ENCODE measurements at places on chromosomes 1 and 21.

DNA sequence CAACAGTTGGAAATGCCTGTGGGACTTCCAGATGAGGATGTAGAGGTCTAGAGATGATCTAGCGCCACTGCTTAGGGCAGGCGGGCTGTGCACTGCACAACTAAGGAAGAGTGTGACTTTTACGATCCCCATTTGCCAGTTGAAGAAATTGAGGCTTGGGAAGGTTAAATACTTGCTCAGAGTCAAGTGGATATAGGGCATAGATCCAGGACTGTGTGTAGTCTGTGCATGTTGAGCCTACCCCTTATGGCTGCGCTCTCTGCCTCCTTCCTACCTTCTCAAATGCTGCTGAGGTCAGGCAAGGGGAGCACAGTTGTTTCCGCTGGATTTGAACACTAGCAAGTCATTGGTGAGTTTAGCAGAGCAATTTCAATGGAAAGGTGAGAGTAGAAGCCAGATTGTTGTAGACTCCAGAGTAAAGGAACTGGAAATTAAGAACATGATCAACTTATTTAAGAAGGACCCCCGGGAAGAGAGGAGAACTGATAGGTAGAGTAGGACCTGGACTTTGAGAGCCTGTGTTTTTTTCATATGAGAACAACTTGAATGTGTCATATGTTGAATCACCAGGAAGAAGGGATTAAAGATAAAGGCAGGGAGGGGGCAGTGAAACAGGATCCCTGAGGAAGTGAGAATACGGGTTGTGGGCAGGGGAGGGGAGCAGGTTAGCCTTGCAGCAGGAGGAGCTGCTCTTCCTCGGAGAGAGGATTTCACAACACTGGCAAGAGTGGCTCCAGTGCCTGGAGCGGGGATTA, 2.7 kb downstream of the CAPN2 start:
- no peak for DNase-seq

DNA sequence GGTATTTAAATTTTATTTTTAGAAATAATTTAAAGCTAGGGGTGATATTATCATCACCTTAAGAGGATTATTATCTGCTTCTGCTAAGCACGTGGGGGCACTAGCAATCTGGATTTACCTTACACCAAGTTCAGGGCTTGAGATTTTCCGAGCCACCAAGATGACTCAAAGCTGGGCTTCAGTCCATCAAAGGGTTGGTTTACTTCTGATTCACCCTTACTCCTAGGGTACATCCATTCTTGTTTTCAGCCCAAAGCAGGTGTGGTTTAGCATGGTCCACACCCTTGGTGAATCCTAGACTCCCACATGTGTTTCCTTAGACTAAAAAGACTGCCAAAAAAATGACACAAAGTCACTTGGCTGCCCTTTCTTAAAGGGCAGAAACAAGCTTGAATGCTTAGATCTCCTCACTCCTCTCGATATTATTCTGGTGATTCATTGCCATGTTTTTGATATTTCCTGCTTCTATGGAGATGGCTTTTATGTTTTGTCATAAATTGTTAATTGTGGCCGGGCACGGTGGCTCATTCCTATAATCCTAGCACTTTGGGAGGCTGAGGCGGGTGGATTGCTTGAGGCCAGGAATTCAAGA, 9.8 kb upstream of the PRSS38 start:
- no peak for DNase-seq

DNA sequence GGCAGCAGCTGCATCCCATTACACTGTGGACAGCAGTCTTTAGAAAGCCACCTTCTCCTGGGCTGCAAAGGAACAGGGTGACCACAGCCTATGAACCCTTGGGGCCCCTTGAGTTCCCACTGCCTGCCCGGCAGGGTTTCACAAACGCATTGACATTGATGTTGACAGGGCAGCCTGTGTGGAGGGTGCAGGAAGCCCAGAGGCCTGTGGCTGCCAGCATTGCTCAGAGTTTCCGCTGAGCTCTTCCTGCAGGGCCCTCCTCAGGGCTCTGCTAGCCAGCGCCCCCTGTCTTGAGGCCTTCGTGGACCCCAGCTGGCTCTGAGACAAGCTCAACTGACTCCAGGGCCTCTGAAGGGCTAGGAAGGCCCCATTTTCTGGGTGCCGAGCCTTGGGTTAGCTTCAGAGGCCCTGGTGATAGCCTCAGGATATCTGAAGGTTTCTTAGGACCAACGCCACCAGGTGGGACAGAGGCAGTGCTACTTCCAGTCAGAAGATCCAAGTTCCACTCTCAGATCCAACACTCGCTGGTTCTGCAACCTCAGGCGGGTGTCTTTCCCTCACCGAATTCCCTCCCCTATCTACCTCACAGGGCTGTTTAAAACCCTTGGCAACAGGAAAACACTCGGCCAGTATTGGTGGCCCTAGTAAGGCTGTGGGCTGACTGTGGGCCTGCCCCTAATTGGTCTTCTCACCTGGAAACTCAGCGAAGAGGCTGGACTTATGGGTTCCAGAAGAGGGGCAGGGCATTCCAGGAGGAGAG, 27.2 kb upstream of the EPS8L3 start:
- DNase-seq, result peak; percentile 75

DNA sequence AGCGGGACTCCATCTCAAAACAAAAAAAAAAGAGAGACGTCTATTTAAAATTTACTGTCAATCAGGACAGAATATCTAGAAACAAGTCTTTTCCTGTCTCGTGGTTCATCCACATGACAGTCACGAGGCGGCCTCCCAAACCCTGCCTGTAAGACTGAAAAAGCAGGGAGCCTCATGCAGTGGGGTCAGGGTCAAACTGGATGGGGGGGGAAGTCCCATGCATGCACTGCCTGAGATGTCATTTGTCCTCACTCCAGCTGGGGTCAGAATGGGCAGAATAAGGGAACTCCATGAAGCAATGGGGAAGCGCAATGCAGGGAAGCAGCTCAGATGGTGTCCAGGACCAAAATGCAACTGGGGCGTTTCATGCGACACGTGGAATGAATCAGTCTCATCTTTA, 85.5 kb downstream of the PIK3CD start:
- DNase-seq, result no peak

- no peak for DNase-seq
These were observed 119.1 kb downstream of the PTPRU start for GRCh38 chr1:29355375-29355774.

DNA sequence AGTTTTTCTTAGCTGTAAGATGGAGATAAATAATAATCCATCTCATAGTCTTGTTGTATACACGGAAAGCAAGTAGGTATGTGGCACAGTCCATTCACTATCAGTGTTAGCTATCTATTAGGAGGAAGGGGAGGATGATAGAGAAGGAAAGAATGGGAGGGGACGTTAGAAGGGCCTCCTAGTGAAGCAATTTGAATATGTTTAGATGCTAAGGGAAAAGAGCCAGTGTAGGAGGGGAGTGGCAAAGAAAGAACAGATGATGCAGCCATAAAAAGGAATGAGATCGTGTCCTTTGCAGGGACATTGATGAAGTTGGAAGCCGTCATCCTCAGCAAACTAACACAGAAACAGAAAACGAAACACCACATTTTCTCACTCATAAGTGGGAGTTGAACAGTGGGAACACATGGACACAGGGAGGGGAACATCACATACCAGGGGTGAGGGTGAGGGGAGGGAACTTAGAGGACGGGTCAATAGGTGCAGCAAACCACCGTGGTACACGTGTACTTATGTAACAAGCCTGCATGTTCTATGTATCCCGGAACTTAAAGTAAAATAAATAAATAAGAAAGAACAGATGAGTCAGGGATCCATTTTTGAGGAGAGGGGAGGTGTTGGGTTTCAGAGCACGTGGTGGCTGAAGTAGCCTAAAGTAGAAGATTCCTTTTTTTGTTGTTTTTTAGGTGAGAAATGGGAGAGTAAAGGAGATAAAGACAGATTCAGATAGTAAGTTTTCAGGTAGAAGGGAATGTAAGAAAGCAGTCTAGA, 124.1 kb downstream of the POU2F1 start:
- DNase-seq, result no peak

DNA sequence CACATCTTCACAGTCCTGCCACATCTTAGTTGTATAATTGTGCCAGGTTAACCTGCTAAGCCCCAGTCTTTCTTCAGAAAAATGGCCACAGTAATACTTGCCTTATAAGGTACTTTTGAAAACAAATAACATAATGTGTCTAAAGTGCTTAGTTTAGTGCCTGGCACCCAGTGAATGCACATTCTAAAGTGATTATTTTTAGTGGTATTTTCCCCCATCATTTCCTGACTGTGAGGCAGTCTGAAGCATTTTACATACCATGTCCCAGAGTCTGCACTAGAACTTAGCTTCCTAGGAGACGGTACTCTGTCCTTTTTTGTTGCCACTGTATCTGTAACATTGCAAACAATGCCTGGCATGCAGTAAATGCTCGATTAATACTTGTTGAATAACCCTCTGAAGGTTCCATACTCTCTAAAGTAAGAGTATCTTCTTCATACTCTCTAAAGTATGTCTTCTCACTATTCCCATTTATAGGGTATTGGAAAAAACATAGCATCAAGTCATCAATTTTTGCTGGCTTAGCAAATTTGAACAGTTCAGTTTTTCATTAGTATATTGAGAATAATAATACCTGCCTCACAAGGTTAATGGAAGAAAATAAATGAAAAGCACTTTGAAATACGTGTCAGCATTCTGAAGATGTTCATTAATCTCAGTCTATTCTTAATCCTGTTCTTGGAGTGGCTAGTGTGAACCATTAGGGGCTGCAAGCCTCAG, 43.7 kb downstream of the FMO3 start:
- DNase-seq, result no peak

GRCh38 chr1:18229625-18230024, 122.0 kb downstream of the IGSF21 start:
- no peak for DNase-seq

GRCh38 chr1:230747890-230748800, 957 bp downstream of the CAPN9 start:
- no peak for DNase-seq

DNA sequence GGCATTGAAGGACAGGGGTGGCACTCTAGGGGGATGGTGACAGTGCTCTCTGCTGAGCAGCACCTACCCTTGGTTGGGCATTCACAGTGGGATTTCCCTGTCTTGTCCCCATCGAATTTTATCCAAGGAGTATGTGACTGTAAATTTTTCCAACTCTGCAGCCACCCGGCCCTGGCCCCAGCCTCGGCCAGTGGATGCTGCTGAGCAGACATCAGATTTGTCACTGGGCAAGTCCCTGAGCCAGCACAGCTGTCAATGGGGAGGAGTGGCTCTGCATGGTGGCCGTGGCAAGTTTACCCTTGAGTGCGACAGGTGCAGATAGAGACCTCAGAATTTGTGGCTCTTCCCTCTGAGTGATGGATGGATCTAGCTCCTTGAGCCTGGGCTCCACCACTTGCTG, 240.2 kb upstream of the CSF3R start:
- no peak for DNase-seq

DNA sequence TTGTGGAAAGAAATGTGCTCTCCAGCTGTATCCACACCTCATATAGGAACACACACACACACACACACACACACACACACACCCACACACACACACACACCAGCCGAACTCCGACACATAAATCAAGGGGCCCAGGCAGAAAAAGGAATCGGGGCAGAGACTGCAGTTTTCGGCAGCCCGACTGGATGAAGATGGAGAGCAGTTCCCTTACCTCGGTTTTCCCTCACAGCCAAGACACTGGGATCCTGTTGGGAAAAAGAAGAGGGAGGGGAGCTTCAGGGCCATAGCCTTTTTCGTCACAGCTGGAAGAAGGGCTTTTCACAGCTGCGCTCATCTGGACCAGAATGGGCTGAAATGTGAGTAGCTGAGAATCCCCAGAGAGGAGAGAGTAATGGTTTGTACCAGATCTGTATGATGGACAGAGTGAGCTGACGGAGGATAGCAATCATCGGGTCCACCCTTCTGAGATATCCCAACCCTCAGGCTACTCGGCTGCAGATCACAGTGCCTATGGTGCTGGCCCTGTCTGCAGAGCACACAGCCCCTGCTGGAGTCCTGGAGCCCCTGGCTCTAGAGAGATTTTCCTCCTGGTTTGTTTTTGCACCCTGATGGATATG, 37.7 kb downstream of the PIK3C2B start:
- DNase-seq, result no peak

DNA sequence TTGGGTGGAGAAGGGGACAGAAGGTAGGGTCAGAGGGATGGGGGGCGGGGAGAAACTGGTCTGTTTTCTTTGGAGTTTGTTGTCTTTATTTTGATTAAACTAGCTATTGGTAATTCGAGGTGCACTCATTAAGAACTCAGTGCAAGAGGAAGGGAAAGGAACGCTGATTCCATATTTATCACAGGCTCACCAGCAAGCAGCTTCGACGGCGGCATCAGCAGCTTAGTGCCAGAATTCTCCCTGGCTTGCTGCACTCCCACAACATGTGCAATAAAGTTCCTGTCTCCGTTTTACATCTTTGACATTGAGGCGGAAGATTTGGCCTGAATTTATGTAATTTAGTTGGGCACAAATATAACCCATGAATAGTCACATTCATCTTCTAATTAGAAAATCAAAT, 57.6 kb downstream of the PEX14 start:
- no peak for DNase-seq

DNA sequence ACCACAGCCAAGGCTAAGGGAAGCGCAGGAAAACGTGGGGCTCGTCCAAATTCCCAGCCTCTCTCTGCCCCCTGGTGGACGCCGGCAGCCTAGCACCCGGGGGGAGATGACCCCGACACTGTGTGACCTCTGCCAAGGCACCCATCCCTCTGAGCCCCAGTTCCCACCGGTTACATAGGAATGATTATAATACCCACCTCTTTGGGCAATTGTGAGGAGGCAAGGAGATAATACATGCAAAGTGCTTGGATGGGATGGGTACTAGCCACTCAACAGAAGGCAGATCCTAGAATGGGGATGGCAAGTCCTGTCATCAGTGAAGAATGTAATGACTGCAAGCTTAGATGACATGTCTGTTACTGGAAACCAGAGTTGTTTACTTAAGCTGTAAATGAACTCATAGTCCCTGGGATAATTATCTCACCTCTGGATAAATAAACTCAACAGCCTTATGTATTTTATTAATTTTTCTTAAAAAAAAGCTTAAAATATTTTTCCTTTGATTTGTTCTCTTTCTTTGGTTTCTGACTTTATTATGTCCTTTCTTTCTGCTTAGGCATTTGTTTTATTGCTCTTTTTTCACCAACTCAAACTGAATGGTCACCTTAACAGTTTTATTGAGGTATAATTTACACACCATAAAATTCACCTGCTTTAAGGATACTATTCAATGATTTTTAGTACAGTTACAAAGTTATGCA, 11.3 kb upstream of the BMP8B start:
- peak; percentile 50 for DNase-seq

DNA sequence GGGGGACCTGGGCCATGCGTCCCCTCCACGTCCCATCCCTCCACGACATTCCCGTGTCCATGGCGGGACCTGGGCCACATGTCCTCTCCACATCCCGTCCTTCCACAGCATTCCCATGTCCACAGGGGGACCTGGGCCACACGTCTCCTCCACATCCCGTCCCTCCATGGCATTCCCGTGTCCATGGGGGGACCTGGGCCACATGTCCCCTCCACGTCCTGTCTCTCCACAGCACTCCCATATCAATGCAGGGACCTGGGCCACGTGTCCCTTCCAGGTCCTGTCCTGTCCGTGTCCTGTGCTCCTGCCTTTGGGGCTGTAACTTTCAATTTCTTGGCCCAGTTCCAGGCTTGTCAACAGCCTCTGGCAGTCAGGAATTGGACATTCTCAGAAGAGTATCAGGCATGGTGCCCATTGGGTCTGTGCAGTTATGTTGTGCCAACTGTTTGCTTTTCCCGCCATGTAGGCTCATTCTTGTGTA, 47.1 kb downstream of the WNT9A start:
- no peak for DNase-seq
